Effector CD4-positive, alpha-beta T cell (primary cell): ENCODE measurements at places on chromosomes 2 and 18.

GRCh38 chr2:194166818-194167217 lies 1490.2 kb upstream of the SLC39A10 start:
- no peak for DNase-seq

DNA sequence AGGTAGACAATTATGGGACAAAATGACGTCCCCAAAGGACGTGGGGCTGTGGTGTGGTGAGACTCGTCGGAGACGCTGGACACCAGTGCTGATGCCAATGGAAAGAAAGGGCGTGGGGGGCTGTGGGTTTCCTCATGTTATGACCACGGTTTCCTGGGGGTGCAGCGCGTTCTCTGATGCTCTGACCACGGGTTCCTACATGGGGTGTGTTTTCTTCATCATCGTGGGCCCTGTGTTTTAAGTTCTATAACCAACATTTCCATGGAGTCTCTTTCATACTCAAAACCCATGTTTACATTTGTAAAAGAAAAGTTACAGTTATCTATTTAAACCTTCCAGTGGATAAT lies 141.6 kb downstream of the RTP5 start:
- no peak for DNase-seq

GRCh38 chr2:111624411-111625156 lies 259.4 kb downstream of the ANAPC1 start:
- no peak for DNase-seq

DNA sequence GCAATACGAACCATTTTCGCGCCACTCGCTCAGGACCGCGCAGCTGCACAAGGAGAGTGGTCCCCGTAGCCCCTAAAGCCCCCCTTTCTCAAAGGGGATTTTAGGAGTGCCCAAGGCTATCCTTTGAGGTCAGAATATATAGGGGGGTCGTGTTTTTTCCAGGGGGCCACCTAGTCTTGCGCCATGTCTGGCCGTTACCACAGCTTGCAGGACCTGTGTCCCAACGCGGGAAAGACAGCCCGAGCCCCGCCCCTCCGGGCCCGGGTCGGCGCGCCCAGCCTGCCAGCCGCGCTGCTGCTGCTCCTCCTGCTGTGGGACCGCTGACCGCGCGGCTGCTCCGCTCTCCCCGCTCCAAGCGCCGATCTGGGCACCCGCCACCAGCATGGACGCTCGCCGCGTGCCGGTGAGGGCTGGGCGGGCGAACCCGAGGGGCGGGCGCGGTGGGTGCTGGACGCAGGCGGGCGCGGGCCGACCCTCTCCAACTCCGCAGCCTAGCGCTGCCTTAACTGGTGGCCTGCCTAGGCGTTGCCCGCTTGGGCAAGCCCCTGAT lies at the start of gene CDCA7:
Gene CDCA7, plus strand, starts transcription at position 291 of the 550 bp plus-strand sequence. Its CDS starts 92 bp downstream, at position 383.
- peak; percentile 9 for DNase-seq

- no peak for DNase-seq
These were observed 111.1 kb upstream of the RBBP8 start for GRCh38 chr18:22822024-22822423.

GRCh38 chr18:55439056-55439455 lies 148.9 kb downstream of the TCF4 start:
- no peak for DNase-seq

DNA sequence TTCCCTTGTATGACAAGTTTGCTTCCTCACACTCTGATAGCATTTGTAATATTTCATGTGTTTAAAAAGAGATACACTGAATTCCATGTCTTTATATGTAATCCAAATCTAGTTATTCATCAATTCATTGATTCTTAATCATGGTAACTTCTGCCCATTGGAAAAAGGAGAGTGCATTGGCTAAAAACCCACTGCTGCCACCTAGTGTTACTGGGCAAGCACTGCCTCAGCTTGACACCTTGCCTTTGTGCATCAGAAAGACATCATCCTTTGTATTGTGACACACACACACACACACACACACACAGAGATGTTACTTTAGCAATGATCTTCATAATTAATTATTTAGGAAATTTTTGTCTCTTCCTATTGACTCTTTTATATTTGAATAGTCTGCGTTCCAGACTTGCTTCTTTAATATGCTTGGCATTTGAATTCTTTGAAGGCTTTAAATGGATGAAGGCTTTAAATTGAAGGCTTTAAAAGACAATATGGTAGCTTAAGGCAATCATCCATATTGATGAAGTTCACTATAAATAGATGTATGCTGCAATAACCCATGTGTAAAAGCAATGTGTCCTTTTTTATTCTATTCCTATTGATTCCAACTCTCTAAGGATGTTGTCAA lies 414.2 kb upstream of the CHST9 start:
- DNase-seq: no peak

DNA sequence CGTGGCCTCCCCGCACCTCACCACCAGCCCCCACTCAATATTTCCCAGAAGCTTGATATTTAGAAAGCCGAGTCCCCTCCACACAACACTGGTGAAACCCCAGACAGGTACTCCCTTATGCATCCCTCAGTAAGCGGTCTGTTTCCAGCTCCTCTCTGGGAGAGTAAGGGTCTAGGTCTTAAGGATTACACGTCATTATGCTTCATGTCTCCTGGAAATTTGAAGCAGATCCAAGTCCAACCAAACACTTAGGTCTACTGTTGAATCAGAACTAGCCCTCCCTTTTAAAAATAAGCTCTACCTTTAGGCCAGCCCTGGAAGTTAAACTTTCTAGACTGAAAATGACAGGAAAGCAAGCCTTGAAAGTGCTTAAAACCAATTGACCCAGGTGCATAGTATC lies 1.5 kb upstream of the OST4 start:
- DNase-seq: no peak

DNA sequence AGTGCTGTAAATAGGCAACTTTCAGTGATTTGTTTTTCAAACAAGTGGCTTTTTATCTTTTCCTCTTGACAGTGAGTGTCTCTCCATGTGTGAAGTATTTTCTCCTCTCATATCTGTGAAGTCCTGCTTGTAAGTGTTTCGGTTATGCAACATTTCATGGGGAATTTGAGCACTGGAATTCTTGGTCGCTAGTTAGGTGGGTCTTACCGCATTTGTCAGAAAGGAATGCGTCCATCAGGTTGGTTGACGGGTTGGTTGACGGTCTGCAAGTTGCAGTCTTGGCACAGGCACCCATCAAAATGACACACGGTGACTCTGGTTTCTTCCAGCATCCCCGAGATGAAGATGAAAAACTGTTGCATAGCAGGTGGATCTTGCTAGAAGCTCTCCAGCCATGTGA lies 109.8 kb downstream of the AGAP1 start:
- DNase-seq: no peak

GRCh38 chr2:32768387-32769174 lies 140.7 kb downstream of the TTC27 start:
- no peak for DNase-seq

- DNase-seq: no peak
These were observed 2.5 kb downstream of the DYNC2LI1 start for GRCh38 chr2:43776324-43776723.

DNA sequence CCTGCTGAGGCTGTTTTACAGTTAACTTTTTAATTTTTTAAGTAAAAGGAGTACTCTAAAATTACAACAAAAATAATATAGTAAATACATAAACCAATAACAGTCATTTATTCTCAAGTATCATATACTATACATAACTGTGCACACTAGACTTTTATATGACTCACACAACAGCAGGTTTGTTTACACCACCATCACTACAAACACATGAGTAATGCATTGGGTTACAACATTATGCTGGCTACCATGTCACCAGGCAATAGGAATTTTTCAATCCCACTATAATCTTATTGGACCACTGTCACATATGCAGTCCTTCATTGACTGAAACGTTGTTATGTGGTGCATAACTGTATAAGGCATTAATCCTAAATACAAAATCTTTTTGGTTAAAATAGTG lies 42.5 kb downstream of the RASGRP3 start:
- no peak for DNase-seq

- no peak for DNase-seq
These were observed 17.6 kb downstream of the MXD1 start for GRCh38 chr2:69932596-69932922.

DNA sequence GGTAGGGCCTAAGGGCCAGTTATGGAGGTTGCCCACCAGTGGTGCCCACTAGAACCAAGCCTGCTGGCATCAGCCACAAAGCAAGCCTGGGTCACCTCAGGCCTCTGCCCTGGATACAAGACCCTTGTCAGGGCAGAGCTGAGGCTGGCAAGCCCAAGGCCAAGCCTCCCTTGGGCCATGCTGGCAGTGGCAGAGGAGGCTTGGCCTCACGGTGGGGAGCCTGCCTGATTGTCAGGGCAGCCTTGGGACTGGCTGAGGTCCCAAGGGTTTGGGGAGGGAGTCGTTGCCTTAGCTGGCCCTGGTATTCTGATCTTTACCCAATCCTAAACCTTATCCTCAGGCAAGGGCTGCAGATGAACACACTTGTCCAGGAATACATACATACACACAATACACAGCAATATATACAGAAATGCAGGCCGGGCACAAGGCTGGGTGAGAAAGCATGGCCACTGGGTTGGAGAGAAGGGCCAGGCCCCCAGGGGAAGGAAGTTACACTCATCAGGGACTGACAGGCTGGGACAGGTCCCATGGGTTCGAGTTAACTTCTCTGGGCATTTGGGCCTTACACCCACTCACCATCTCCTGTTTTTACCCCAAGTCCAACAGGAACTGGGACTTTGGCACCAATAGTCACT lies 21.0 kb downstream of the CCT7 start:
- no peak for DNase-seq
